ENCODE measurements at places on chromosomes 13 and 19.

DNA sequence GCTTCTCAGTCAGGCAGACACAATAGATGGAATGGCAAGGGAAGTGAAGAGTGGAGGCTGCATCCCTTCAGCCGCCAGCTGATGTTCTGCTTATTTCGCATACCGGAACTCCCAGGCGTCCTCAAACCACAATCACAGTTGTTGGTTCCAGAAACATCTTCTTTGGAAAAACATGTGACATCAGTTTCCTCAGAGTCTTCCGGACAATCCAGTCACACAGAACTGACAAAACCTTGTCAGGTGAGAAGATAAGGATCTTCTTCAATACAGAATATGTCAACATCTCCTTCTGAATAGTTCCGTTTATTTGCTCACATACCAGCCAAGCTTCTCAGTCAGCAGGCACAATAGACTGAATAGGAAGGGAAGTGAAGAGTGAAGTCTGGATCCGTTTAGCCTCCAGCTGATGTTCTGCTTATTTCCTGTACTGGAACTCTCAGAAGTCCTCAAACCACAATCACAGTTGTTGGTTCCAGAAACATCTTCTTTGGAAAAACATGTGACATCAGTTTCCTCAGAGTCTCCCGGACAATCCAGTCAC is 45.1 kb upstream of the CEACAM21 start:
- DNase-seq, result no peak

DNA sequence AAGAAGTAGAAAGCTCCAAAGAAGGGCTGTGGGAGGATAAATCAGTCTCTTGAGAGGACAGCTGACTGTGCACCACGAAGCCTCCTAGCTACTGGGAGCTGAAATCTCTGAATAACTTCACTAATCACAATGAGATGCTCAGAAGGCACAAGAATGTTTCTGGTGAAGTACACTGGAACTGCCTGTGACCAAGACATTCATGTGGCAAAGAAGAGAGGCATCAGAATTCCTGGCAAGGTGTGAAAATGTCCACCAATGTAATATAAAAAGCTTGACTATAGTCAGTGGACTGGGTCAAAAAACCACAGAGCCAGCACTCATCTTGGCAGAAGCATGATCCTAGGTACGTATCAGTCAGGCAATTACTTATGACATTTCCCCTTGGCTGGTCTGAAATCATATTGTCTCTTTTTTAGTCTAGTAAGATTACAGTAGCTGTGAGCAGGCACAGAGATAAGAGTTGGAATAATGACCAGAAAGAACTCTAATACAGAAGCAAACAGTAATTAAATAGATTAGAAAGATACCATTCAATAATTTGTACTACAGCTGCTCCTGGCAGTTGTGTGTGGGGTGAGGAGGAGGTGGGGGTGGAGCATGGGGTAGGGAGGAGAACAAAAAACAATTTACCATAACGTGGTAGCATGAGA is 434.7 kb downstream of the DIAPH3 start:
- DNase-seq, result no peak

GRCh38 chr13:76474356-76474755 is 411.8 kb downstream of the KCTD12 start:
- DNase-seq, result no peak

GRCh38 chr13:77699059-77699680 is 1.7 kb downstream of the SLAIN1 start:
- DNase-seq, result no peak

GRCh38 chr13:105410602-105411001 is 1124.9 kb downstream of the EFNB2 start:
- no peak for DNase-seq

DNA sequence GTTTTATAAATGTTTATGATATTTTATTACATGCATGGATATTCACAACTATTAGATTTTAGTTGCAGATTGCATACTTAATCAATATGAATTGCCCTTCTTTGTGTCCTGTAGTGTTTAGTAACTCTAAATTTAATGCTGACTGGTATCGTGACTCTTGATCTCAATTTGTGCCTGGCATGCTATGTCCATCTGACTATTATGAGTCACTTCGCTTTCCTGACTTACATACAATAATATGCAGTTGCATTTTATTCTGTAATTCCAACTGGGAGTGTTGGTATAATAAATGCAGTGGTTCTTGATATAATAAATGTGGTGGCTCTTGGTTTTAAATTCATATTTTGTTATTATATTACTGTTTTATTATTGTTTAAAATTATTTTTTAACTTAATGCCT is 277.5 kb downstream of the LIG4 start:
- no peak for DNase-seq

DNA sequence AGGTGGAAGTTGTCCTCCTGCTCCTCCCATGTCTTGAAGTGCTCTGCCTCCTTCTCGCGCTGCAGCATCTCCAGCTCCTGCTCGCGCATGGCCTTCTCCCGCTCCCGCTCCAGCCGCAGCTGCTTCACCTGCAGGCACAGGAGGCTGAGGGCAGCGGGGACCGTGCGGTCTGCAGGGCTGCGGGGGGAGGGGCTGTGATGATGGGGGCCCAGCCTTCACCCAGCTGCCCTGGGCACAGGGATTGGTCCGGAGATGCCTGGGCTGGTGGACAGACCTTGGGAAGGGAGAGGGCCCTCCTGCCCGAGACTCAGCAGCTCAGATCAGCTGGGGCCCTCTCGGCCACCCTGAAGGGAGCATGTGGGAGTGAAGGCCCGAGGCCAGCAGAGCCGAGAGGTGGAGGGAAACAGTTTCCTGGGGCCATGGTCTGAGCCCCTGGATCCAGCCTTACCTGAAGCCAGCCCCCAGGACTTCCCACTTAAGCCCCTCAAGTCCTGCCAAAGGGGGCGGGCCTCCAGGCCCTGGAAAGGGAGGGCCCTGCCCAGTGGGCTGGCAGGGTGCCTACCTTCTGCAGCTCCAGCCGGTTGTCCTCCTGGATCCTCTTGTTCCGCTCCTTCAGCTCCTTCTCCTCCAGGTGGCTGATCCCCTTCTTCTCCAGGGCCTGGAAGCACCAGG is 6.3 kb downstream of the CACTIN start:
- no peak for DNase-seq

DNA sequence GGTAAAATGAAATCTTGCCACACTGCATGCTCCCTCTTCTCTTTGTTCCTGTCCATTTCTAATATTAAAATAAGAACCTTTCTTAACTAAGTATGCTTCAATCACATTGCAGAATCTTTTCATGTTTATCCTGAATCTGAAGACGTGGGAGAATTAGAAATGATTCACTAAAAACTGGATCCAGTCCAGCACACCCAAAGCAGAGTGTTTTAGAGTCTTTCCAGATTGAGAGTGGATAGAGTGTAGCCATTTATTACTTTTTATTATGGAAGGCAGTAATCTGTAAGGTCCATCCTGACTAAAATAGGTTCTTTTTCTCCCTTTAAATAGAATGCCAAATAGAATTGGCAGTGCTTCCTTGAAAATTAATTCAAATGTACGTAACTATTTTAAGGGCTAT is 453.5 kb downstream of the TDRD3 start:
- DNase-seq, result no peak

GRCh38 chr13:26220575-26220974 is 1.5 kb downstream of the RNF6 start:
- no peak for DNase-seq

- no peak for DNase-seq
These were observed 49.9 kb upstream of the ADGRE1 start for GRCh38 chr19:6837525-6837924.

- DNase-seq, result no peak
These were observed 171.2 kb downstream of the ITGBL1 start for GRCh38 chr13:101623470-101624209.

GRCh38 chr19:1243768-1244692 is 2.5 kb downstream of the ATP5F1D start:
- DNase-seq, result no peak

DNA sequence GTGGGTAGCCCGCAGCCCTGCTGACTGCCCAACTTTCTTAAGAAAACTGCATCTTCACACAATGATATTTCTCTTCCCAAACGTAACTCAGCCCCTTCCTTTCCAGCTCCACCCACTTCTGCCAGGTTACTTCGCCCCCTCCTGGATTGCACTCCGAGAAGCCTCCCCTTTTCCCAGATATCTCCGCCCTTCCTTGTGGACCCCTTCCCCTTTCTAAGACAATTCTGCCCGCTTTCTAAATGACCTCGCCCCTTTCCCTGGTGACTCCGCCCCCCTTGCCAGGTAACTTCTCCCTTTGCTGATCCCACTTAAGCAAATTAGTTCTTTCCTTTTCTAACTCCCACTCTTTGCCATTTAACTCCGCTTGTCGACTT is 2.6 kb downstream of the VSIG10L start:
- DNase-seq, result no peak

DNA sequence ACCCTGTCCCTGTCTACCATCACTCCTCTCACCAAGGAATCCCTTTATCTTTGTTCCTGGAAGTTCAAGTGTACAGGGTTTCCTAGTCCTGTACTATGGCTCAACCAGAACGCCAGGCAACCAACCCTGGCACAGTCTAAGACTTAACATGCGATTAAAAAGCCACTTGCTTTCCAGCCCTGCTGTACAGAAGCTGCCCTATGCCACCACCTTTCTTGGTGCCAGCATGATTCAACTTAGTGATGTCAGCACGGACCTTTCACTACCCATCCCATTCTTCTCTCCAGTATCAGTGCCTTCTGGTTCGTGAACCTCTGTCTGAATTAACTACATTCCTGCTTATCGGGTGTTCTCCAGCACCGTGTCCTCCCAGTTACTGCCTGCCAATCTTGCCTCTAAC is 151.1 kb downstream of the KLF12 start:
- DNase-seq, result no peak

DNA sequence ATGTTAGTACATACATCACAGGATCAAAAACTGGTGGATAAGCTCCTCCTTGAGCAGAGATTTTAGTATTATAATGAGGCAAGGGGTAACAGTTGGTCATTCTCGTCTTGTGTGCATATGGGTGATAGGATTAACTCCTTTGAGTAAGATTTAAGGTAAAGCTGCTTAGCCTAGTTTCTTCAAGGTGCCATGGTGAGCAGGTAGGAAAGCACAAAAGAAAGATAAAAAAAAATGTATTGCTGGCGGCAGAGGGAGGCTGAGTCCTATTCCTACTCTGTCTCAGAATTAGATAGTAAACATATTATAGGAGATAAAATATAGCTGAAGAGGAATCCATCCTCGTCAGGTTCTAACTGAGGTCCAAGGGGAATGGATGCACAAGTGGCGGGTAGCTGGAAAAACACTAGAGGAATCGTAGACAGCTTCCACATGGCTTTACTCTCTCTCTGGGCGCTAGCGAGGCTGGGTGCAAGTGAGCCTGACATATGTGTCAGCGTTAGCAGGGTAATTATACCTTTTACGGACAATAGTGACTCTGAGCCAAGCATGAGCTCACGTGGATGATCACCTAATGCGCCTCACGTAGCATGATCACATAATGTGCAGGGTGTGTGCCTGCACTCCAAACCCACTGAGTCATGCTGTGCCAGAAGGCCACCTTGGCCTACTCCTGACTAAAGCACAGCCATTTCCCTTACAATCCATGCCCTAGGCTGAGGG is 734.3 kb upstream of the MIR17HG start:
- DNase-seq, result no peak

DNA sequence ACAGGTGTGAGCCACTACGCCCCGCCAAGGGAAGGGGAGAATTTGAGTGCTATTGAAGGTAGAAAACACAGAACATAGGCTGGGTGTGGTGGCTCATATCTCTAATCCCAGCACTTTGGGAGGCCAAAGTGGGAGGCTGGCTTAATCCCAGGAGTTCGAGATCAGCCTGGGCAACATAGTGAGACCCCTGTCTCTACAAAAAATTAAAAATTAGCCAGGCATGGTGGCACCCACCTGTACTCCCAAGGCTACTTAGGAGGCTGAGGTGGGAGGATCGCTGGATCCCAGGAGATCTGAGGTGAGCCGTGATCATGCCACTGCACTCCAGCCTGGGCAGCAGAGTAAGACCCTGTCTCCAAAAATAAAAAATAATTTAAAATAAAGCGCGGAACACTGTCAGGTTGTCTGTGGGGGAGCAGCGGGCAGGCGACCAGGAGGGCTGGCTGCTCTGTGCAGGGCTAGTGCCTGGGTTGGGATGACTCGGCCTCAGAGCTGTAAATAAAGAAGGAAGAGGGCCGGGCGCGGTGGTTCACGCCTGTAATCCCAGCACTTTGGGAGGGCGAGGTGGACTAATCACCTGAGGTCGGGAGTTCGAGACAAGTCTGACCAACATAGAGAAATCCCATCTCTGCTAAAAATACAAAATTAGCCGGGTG is 41.0 kb downstream of the LTBP4 start:
- DNase-seq, result no peak

GRCh38 chr13:94020833-94021232 is 458.6 kb downstream of the DCT start:
- no peak for DNase-seq

DNA sequence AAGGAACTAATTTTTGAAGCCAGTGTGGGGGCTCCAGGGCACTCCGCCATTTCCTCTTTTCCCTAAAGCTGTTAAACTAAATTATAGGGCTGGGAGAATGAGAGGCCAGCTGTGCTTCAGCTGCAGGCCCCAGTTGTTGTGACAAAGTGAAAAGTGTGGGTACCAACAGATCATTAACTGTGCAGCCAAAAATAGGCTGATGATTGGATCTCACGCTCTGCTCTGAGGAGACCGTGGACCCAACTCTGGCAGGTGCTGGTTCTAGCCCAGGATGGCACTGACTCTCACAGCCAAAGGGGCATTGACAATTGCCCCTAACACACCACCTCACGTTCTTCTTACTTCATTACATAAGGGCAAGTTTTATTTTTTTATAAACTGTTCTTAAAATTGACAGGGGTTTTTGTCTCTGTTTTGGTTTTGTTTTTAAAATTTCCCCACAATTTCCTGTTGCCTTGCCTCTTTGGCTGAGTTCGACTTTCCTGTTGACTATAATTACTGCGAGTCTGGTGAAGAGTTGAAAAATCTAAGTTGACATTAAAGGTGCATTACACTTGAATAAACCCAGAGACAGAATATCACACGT is 391.0 kb downstream of the FGF9 start:
- DNase-seq, result no peak

DNA sequence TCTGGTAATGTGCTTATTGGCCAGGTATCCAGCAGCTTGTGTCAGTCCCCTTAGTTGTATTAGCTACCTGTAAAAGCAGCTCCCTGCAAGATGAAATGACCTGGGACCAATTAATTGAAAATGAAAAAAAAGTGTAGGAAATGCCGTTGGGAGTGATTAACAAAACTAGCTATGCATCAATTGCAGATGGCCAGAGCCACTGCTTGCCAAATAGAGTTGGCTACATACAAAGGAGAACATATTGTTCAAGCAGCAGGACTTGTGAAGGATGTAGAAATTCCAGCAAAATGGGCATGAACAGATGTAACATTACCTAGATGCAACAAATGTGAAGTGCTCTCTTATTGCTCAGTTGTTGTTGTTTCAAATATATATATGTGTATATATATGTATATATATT is 300.5 kb downstream of the PCDH17 start:
- no peak for DNase-seq

GRCh38 chr19:49861541-49862378 is 5.6 kb downstream of the PNKP start:
- DNase-seq, result no peak

DNA sequence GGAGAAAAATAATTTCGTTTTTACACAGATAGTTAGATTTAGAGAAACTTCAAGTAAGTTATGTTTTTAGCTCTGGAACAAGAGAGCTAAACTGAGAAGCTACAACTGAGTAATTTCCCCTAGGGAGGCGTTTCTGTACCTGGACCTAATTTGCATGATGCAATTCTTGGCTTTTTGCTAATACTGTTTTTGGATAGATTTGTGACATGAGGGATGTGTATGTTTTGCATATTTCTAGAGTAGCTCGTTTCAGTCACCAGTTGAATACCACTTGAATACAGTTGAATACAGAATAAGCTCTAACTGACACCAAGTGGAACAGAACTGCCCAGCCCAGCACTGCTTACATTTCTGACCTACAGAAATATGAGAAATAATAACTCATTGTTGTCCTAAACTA is 1227.9 kb upstream of the SPRY2 start:
- DNase-seq, result no peak
